Stimulated activated CD8-positive, alpha-beta memory T cell treated with anti-CD3 and anti-CD28 coated beads, Interleukin-15, amount 100 ng/mL, for 1 hour (primary cell): ENCODE measurements at places on chromosomes 6 and 20.

- no peak for DNase-seq
Observed at GRCh38 chr20:17129089-17129488, 97.8 kb upstream of the PCSK2 start.

GRCh38 chr6:111110036-111110435, 22.7 kb downstream of the SLC16A10 start:
- no peak for DNase-seq

GRCh38 chr20:10747019-10747418, 73.2 kb upstream of the JAG1 start:
- DNase-seq, result no peak

GRCh38 chr20:49306903-49307620, 29.2 kb upstream of the ZNFX1 start:
- DNase-seq, result no peak

DNA sequence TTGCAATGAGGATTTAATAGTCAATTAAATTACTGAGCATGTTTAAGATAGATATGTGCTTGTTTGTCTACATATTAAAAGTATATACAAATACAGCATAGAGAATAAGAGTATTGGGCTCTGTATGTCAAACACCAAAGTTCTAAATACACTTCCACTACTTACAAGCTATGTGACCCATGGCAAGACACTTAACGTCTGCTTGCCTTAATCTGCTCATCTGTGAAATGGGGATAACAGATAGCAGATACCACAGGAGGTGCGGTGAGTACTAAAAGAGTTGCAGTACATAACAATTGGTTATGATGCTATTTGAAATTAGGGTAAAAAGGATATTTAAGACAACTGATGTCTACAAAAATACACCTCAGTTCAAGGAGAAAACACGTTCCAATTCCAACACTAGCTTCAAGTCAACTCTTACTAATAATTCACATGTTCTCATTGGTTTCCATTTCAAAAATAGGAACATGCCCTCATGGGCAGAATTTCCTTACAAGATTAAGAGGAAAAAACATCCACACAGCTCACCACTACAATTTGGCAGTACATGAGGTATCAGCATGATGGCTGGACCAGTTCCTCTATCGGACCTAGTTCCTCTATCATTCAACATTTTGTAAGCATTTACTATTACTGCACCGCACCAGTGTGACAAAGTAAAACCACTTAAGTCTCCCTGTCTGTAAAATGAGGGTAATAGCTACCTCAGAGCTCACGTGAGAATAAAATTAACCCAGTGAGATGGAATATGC, 101.1 kb downstream of the SMLR1 start:
- no peak for DNase-seq

DNA sequence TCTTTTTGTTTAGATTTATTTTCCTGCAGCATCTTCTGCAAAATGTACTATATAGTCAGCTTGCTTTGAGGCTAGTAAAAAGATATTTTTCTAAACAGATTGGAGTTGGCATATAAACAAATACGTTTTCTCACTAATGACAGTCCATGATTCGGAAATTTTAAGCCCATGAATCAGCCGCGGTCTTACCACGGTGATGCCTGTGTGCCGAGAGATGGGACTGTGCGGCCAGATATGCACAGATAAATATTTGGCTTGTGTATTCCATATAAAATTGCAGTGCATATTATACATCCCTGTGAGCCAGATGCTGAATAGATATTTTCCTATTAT, 3.2 kb downstream of the FOXC1 start:
- DNase-seq, result no peak

DNA sequence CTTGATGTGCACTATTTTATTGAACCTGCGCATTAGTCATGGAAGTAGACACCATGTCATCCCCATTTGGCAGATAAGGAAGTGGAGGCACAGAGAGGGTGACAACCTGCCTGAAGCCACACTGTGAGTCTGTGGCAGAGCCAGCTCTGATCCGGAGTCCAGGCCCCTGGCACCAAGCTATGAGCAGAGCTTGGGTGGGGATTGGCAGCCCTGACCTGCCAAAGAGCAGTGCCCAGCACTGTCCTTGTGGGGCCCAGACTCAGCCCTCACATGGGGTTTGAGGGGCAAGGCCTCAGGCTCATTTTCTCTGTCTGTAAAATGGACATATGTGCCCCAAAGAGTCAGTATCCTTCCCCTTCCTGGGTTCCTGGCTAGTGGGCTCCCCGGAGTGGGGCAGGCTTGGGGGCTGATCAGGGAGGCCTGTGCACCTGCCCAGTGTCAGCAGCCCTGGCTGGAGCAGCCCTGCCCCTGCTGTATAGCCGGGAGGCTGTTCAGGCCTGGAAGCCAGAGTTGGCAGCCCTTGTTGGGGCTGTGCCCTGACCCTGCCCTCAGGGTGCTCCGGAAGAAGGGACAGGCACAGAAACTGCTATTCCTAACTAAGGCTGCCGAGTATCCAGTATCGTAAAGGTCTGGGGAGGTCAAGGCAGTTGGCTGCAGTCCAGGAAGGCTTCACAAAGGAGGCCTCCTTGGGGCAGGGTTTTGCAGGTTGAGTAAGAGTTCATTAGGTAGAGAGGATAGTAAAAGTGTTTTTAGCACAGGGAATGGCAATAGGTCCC, 38.7 kb downstream of the TGM2 start:
- no peak for DNase-seq

- no peak for DNase-seq
Observed at GRCh38 chr6:95693108-95693507, 115.8 kb downstream of the MANEA start.

DNA sequence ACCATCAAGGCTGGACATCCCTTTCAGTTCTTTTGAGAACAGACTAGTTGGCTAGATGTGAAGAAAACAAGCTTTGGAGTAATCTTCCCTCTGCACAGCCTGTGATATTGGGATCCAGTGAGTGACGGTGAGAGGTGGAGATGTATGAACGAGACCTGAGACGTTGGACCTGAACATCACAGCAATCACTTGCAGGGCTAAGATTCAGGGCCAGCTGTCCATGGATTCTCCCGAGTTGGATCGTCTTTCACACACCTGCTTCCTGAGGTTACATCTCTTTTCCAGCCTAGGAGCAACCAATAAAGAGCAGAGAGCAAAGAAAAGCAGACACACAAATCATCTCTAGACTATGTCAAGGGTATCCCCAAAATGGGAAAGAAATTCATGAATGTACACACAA, 30.0 kb upstream of the TMEM14A start:
- no peak for DNase-seq

- DNase-seq, result no peak
Observed at GRCh38 chr6:52089758-52090348, 2.4 kb upstream of the PKHD1 start.

DNA sequence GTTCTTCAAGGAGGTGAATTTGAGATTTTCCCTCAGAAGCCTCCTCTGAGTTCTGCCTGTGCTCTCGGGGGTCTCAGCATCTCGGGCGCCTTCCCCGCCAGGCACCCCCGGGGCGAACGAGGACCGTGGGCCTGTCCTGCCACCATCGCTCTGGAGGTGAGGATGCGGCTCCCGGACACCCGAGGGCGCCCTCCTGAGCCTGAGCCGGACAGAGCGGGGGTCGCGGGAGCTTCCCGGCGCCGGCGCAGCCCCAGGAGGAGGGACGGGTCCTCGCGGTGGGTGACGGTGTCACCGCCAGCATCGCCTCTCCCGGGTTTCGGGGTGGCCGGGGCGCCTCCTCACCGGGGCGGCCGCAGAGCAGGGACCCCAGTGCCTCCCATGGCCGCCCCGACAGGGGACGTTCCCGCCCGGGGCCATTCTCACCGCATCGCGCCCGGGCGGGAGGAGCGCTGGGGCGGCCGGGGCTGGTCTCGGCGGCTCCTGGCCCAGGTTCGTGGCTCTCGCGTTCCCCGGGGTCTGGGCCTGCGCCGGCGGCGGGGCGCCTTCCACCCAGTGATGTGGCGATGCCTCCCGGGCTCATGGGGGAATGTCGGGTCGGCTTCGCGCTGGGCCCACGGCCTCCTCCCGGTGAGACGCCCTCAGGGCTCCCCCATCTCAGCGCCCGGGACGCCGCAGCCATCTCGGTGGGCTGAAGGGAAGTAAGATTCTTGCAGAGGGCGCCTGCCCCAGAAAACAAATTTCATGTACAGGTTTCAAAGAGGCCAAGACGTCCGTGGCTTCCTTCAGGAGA, 210.5 kb downstream of the ERMARD start:
- no peak for DNase-seq

DNA sequence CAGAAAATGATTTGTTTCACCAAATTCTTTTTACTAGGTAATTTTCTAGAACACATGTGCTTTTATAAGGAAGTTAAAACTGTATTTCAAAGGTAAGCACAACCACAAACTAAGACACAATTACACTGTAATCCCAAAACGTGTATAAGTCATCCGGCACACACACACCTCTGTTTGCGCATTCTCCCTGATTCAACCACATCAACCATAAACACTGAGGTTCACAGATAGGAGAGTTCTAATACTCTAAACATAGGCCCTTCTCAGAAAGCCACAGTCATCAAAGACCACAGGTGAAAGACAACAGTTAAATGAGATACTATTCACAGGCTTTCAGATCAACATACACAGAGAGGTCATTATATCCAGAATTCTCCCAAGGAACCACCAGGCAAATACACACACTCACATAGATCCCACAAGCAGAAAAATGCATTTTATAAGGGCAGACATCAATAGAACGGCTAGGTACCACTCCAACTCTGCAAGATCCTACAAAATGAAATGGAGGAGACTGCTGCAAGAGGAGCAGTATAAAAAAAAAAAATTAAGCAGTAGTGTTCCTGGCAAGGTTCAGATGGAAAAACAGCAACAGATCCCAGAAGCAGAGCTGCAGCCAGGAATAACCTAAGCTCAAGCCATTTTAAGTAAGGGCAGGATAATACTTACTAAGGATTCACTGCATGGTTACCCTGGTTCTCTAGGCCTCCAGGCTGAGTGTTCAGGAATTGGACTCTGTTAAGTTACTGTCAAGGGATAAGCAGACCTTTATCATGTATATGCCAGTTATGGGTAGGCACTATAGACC, 6.6 kb upstream of the FBXO9 start:
- no peak for DNase-seq

DNA sequence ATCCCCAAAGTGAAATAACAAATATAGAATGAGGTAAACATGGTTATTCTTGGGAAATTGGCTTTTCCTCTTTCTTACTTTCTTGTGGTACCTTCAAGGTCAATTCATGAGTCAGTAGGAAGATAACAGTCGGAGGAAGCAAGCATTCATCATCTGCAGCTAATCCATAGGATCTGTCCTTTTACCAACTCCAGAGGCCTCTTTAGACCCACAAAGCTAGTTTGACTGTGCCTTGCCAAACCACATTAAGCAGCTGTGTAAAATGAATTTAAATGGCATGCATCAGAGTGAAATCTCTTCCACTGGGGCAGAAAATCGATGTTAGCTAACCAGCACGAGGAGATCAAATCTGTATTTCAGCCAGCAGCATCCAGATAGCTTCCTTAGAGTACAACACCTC, 171.3 kb downstream of the TMEM242 start:
- DNase-seq, result no peak

GRCh38 chr6:36805917-36806316, 33.3 kb downstream of the CPNE5 start:
- no peak for DNase-seq

- no peak for DNase-seq
Observed at GRCh38 chr6:139895205-139895793, 520.9 kb upstream of the CITED2 start.

DNA sequence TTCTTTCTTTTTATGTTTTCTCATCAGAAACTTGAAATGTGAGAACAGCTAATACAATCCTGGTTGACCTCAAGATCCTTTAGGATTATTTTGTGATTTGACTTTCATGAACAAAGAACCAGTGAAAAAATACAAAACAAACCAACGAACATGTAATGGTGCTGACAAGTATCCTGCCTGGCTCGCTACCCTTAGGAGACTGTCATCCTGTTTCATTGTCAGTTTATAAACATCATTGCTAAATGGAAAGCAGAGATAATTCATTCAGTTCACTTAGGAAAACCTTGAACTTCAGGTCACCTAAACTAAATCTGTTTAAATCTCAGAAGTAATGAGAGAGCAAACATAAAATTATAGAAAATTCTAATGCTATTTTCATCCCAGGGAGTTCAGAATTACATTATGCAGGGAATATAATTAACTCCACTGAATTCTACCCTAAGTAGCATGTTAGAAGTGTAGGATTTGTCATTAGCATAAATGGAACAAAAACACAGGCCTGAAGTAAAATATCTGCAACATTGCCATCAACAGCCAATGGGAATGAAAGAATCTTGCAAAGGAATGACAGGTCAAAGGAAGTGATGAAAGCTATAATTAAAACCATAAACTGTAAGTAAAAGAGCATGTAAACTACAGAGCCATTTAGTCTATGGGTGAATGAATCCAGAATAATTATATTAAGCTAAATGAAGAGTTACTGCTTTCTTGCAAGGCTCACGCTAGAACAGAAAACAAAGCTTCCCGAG, 401.2 kb upstream of the MANEA start:
- DNase-seq, result no peak

DNA sequence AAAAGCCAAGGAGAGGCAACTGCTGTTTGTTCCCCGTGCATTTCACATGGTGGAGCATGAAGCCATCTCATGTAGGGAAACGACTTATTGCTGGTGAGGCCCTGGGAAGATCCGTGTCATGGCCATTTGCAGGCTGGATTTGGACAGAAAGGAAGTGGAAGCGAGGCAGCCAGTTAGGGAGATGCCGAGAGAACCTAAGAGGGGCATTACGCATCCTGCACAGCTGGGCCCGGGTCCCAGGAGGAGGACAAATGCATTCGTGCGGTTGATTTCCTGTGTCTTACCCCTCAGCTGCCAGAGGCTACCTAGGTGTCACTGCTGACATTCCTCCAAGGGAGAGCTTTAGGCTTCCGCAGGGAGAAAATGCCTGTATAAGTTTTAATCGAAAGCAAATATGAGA, 316.2 kb upstream of the CDYL start:
- DNase-seq, result no peak

DNA sequence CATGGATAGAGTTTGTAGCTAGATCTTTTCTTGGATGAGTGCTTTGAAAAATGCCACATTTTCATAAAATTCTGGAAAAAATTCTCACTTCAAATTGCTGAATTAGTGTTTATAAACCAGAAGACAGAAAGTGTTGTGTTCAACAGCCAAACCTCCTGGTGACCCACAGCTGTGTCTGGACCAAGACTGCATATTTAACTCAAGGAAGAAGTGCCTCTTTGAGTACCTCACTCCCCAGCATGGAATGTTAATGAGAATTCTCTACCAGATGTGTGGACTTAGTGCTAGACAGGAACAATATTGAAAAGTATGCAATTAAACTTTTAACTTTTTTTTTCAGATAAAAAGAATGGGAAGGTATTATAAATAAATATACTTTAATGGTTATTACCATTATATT, 609.3 kb downstream of the COL12A1 start:
- DNase-seq, result no peak

DNA sequence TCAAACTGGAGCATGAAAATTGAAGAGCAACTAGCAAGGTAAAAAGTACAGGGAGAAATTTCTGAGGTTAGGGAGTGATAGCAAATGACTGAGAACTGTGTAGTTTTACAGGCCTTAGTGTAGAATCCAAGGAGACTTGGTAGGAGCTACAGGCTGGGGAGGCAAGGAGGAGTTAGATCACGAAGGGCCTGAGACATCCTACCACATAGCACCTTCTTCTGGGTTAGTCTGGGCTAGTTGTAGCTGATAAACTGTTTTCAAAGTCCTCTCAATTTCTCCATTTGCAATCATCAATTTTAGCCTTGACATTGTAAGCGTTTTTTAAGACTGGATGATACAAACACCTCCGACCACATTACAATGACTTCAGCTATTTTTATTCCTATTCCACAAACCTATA, 209.7 kb downstream of the TMEM200A start:
- no peak for DNase-seq

GRCh38 chr6:49951926-49952325, 12.0 kb downstream of the DEFB114 start:
- DNase-seq, result no peak
